ENCODE measurements at places on chromosomes 1 and 21. TPM values are rescaled to one million over a fixed set of nuclear protein-coding genes. Genes with fewer than 3 reads are reported as not detected.

Gene PLXNA2
- 10.2 TPM for total RNA-seq

DNA sequence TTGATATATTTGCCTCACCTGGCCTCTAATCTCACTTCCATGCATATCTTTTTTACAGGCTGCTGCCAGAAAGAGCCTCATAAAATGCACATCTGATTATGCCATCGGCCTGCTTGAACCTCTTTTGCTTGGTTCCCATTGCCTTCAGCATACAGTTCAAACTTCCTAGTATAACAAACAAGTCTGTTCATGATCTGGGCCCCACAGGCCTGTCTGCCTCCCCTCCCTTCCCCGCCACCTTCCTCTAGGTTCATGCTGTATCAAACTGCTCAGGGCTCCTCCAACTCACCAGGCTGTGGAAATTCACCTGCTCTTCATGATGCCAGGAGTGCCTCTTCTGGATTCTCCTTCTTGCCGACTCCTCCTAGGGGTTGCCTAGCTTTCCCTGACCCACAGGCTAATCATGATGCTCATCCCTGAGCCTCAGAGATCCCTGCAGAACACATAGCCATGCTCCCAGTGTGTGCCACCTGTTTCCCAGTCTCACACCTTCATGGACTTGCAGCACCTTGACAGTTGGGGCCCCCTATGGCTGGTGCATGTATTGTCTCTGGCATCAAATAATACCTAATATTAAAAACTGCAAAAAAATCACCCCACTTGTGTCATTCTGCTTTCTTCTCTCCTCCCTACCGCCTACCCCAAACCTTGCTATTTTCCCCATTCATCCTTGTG is 33.7 kb upstream of the CD2 start:
- no peaks in the 10 kb centered on the region for H3K4me1 ChIP-seq
- DNase-seq, result no peak
- H3K27ac ChIP-seq, result no peak overlapping the region
- H3K27me3 ChIP-seq, result no peaks in the 10 kb centered on the region
- H3K4me3 ChIP-seq, result no peak overlapping the region

Gene SNRNP40
- 56.0 TPM for total RNA-seq

GRCh38 chr1:216224233-216224632 is 199.0 kb downstream of the USH2A start:
- no peaks in the 10 kb centered on the region for H3K36me3 ChIP-seq
- H3K4me3 ChIP-seq, result no peak overlapping the region
- H3K4me1 ChIP-seq, result no peaks in the 10 kb centered on the region
- no peak for DNase-seq
- H3K27me3 ChIP-seq, result no peaks in the 10 kb centered on the region

- H3K36me3 ChIP-seq, result no peaks in the 10 kb centered on the region
- no peak overlapping the region for H3K27ac ChIP-seq
- no peaks in the 10 kb centered on the region for H3K4me1 ChIP-seq
- H3K4me3 ChIP-seq, result no peak overlapping the region
- no peak for DNase-seq
These were observed 26.2 kb downstream of the RGS7 start for GRCh38 chr1:241330619-241331327.

- no peaks in the 10 kb centered on the region for H3K4me1 ChIP-seq
- no peaks in the 10 kb centered on the region for H3K36me3 ChIP-seq
- H3K27ac ChIP-seq, result no peak overlapping the region
- no peak overlapping the region for H3K4me3 ChIP-seq
- DNase-seq, result no peak
- H3K27me3 ChIP-seq, result no peaks in the 10 kb centered on the region
These were observed 132.1 kb downstream of the DNM3 start for GRCh38 chr1:171973421-171973820.

- DNase-seq, result no peak
- H3K27ac ChIP-seq, result no peak overlapping the region
- no peaks in the 10 kb centered on the region for H3K4me1 ChIP-seq
- no peaks in the 10 kb centered on the region for H3K27me3 ChIP-seq
- H3K36me3 ChIP-seq, result no peaks in the 10 kb centered on the region
These were observed 6.2 kb upstream of the AGTRAP start for GRCh38 chr1:11729498-11730428.

Gene ERG
- not detected for total RNA-seq

- no peak overlapping the region for H3K4me3 ChIP-seq
- H3K27me3 ChIP-seq, result no peaks in the 10 kb centered on the region
- no peak overlapping the region for H3K27ac ChIP-seq
- DNase-seq, result no peak
These were observed 25.0 kb downstream of the LRRC8C start for GRCh38 chr1:89657886-89658285.

GRCh38 chr1:78044796-78045562 is 787 bp upstream of the GIPC2 start:
- no peaks in the 10 kb centered on the region for H3K4me1 ChIP-seq
- H3K27ac ChIP-seq, result no peak overlapping the region

Gene CD53
- total RNA-seq, result not detected

Gene ARHGAP30
- 0.46 TPM for total RNA-seq

DNA sequence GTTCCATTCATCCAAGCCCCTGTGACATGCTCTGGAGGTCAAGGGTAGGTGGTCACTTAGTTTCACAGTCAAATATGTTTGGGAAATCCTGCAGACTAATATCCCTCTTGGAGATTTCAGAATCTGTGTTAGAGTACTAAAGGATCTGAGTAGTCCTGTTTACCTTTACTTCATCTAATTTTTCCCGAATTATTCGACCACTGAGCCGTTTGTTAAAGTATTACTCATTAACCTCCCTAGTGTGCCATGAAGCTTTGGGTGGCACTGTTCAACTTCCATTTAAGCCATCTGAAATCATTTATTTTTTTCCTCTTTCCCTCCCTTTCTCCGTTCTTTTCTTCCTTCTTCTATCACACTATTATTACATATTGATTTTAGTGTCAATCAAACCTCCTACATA is 109.9 kb downstream of the NGF start:
- H3K4me3 ChIP-seq, result no peak overlapping the region
- peaks cover 23% of the 10 kb centered on the region for H3K4me1 ChIP-seq
- H3K36me3 ChIP-seq, result no peaks in the 10 kb centered on the region
- no peaks in the 10 kb centered on the region for H3K27me3 ChIP-seq

Gene TCEA3
- 3.5 TPM for total RNA-seq

- DNase-seq, result no peak
- H3K4me1 ChIP-seq, result no peaks in the 10 kb centered on the region
- no peak overlapping the region for H3K4me3 ChIP-seq
- no peak overlapping the region for H3K27ac ChIP-seq
- no peaks in the 10 kb centered on the region for H3K36me3 ChIP-seq
- no peaks in the 10 kb centered on the region for H3K27me3 ChIP-seq
These were observed 17.0 kb downstream of the TRAF5 start for GRCh38 chr1:211343607-211344006.

DNA sequence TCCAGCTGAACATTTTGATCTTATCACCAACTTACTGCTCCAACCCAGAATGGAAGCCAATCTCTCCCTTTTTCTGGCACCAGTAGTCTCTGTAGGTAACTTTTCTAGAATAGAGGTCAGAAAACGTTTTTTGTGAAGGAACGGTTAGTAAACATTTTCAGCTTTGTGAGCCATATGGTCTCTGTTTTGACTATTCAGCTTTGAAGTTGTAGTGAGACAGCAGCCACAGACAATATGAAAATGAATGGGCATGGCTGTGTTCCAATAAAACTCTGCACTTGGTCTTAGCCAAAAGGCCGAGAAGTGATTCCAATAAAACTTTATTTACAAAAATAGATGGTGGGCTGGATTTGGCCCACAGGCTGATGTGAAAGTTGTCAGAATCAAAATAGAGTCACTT is 28.9 kb downstream of the MAP10 start:
- peaks cover 7% of the 10 kb centered on the region for H3K4me1 ChIP-seq
- DNase-seq, result no peak
- H3K36me3 ChIP-seq, result no peaks in the 10 kb centered on the region
- no peak overlapping the region for H3K27ac ChIP-seq
- H3K27me3 ChIP-seq, result no peaks in the 10 kb centered on the region

Gene S100A7A
- not detected for total RNA-seq

DNA sequence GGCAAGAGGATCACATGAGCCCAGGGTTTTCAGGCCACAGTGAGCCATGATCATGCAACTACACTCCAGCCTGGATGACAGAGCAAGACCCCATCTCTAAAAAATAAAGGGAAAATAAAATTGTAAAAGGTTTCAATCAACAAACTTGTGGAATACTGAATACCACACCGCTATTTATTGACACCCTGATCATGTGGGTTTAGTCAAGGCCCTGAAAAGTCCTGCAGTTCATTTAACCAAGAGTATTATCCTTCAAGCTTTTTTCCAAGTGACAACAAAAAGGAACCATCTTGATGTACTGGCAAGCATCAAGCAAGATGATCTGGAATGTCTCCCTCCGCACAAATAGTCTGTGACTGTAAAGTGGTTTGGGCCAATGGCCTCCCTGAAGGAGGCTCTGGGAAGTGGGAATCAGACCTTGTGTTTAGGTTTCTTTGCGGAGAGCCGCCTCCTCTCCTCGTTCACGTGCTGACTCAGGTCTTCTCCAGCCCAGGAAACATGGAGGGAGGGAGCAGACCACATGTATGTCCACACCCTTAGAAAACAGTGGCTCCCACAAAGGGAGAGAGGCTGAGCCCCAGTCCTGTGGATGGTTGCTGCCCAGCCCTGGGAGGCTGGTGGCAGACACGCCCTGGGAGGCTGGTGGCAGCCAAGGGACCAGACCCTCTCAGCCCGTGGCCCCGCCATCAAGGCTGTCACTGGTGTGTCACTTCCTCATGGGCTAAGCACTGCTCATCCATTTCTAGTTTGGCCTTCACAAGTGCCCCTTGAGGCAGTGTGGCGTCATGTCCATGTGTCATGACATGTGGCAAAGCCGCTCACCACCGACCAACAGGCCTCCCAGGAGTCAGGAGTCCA is 56.7 kb downstream of the RIPK4 start:
- peaks cover 61% of the 10 kb centered on the region for H3K4me1 ChIP-seq
- DNase-seq, result no peak
- H3K27me3 ChIP-seq, result no peaks in the 10 kb centered on the region
- no peak overlapping the region for H3K27ac ChIP-seq
- H3K36me3 ChIP-seq, result no peaks in the 10 kb centered on the region

Gene TMOD4
- 1.2 TPM for total RNA-seq

DNA sequence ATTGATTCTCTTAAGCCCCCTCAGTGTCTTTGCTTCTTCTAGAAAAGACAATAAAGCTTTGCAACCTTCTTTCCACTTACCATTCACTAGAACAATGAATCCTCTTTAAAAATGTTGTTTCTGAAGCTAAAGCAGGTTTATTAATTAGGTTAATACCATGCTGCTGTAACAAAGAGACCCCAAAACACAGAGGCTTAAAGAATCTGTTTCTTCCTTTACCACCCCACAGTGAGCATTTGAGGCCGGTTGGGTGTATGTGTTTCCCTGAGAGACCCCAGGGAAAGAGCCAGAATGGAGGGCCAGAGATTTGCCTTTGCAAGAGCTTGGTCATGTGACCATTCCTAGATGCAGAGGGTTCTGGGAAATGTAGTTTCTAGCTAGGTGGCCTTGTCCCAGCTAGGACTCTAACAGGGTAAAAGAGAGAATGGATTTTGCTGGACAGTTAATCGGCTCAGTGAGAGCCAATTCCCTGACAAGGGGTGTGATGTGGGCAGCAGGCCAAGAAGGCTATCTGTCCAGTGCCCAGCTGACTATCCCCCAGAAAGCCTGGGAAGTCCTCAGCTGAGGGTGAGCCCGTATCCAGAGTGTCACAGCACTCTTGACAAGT is 191.8 kb upstream of the TMEM51 start:
- H3K27me3 ChIP-seq, result no peaks in the 10 kb centered on the region
- H3K27ac ChIP-seq, result no peak overlapping the region
- no peak for DNase-seq
- H3K4me1 ChIP-seq, result no peaks in the 10 kb centered on the region
- no peaks in the 10 kb centered on the region for H3K36me3 ChIP-seq

- H3K4me1 ChIP-seq, result peaks cover 9% of the 10 kb centered on the region
- no peaks in the 10 kb centered on the region for H3K27me3 ChIP-seq
- no peaks in the 10 kb centered on the region for H3K36me3 ChIP-seq
- DNase-seq, result no peak
- no peak overlapping the region for H3K4me3 ChIP-seq
These were observed 14.9 kb downstream of the STX12 start for GRCh38 chr1:27787895-27788294.

DNA sequence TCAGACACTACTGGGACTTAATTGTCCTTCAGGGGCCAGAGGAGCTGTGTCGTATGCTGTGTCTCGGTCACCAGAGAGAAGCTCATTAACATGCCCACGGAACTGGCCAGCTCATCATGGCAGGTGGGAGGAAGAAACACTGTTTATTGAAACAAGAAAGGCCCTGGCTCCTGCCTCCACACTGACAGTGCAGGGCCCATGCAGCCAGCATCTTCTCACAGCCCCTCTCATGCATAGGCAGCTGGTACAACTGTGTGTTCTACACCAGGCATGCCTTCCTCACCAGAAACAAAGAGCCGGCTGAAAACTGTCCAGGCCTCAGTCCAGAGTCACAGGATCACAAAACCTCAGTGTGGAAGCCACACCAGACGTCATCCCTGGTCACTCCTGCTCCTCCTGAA is 106.0 kb downstream of the UBE2U start:
- DNase-seq, result no peak
- H3K27ac ChIP-seq, result no peak overlapping the region
- H3K4me3 ChIP-seq, result no peak overlapping the region
- H3K27me3 ChIP-seq, result no peaks in the 10 kb centered on the region
- H3K4me1 ChIP-seq, result no peaks in the 10 kb centered on the region
- no peaks in the 10 kb centered on the region for H3K36me3 ChIP-seq

- no peak overlapping the region for H3K4me3 ChIP-seq
- H3K36me3 ChIP-seq, result no peaks in the 10 kb centered on the region
- no peak overlapping the region for H3K27ac ChIP-seq
- DNase-seq, result no peak
- H3K27me3 ChIP-seq, result no peaks in the 10 kb centered on the region
- H3K4me1 ChIP-seq, result peaks cover 9% of the 10 kb centered on the region
These were observed 3.4 kb downstream of the SELL start for GRCh38 chr1:169707912-169708604.

- H3K27ac ChIP-seq, result no peak overlapping the region
- no peak overlapping the region for H3K4me3 ChIP-seq
- no peaks in the 10 kb centered on the region for H3K27me3 ChIP-seq
- no peak for DNase-seq
- H3K36me3 ChIP-seq, result no peaks in the 10 kb centered on the region
These were observed 208.6 kb downstream of the LHX8 start for GRCh38 chr1:75342786-75343185.

All from PC-9 (cell line).